Panc1 (cell line): ENCODE measurements at places on chromosomes 5 and 9.
A peak's percentile ranks its signal among the peaks of the same experiment; 100 is the strongest.

DNA sequence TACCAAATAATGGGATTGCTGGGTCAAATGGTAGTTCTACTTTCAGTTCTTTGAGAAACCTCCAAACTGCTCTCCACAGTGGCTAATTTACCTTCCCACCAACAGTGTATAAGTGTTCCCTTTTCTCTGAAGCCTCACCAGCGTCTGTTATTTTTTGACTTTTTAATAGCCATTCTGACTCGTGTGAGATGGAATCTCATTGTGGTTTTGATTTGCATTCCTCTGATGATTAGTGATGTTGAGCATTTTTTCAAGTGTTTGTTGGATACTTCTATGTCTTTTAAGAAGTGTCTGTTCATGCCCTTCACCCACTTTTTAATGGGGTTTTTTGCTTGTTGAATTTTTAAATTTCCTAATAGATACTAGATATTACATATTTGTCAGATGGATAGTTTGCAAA lies 28.4 kb upstream of the SUSD1 start:
- no peak for DNase-seq

DNA sequence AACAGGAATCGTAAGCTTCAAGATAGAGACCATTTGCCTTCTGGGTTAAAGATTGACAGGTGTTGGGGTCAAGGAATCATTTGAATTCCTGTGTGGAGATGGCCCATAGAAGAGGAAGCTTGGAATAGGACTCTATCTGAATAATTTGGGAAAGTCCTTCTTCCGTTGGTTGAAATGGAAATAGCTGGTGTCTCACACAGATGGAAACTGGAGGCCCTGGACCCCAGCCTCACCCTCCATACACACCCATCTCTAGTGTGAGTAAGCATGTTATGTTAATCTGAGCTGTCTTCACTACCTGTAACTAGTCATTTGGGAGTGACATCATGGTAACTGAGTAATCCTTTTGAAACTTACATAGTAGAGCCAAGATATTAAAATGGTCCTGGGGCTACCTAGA lies 184.4 kb downstream of the CD180 start:
- peak; percentile 64 for DNase-seq

DNA sequence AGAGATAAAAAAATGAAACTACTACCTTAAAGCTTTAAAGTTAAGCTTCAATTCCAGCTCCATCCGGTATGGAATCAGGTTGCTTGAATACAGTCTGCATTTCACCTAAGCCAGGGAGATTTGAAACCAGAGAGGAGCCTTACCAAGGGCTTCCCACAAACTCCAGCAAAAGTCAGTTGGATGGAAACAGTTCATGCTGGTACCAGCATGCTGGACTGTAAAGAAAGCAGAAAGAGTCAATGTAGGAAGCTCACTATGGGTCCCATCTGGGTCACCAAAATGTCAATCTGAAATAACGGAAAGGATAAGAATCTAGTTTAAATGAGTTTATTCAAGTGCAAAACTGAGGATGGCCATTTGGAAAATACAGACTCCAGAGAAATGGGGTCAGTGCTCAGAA lies 65.3 kb downstream of the CDO1 start:
- DNase-seq, result no peak

- no peak for DNase-seq
Observed at GRCh38 chr5:136200130-136200529, 7.2 kb upstream of the SMIM32 start.
